ENCODE measurements at places on chromosomes 2 and 18.

DNA sequence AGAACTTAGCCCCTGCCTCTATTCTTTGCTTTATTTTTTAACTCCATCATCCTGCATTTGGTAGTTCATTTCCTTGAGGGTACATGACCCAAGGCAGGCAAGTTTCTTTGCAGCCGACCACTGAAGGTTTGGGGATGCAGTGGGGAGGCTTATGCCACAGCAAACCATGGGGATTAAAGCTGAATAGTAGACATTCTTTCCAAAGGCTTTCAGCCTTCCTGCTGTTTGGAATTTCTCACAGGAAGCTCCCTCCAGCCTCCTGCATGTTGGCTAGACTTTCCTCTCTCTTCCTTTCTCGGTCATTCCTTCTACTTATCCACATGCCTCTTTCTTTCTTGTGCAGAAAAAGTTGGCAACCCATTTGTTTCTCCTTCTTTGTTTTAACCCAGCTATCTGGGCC lies 77.3 kb downstream of the SOCS6 start:
- no peak for DNase-seq

GRCh38 chr2:30218338-30218713 lies 13.0 kb upstream of the LBH start:
- no peak for DNase-seq

GRCh38 chr2:189208254-189208653 lies 28.7 kb upstream of the COL5A2 start:
- no peak for DNase-seq

- no peak for DNase-seq
Measured at GRCh38 chr18:47683774-47684173, 246.7 kb downstream of the SMAD2 start.

- DNase-seq: no peak
Measured at GRCh38 chr18:63897072-63897471, 9.6 kb downstream of the SERPINB2 start.

DNA sequence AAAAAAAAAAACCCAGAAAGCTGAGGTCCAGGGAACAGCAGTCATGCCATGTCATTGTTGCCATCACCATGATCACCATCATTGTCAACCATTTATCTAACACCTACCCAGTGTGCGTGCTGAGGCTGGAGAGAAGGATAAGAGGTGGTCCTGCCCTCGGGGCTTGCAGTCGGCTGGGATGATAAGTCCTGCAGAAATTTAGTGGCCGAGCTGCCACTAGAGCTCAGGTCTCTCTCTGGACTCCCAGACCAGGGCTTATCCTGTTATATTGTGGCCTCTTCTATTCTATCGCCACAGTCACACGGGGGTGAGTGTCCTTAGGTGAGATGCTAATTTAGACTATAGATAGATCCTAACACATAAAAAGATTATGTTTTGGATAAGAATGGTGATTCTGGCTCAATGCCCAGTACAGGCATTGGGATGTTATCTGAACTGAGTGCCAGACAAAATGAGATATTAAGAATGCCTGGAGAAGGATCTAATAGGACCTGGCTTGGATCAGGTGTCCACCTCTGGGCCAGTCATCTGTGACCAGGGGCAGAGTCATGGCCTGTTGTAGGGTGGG lies 43.2 kb upstream of the YWHAQ start:
- DNase-seq: no peak

DNA sequence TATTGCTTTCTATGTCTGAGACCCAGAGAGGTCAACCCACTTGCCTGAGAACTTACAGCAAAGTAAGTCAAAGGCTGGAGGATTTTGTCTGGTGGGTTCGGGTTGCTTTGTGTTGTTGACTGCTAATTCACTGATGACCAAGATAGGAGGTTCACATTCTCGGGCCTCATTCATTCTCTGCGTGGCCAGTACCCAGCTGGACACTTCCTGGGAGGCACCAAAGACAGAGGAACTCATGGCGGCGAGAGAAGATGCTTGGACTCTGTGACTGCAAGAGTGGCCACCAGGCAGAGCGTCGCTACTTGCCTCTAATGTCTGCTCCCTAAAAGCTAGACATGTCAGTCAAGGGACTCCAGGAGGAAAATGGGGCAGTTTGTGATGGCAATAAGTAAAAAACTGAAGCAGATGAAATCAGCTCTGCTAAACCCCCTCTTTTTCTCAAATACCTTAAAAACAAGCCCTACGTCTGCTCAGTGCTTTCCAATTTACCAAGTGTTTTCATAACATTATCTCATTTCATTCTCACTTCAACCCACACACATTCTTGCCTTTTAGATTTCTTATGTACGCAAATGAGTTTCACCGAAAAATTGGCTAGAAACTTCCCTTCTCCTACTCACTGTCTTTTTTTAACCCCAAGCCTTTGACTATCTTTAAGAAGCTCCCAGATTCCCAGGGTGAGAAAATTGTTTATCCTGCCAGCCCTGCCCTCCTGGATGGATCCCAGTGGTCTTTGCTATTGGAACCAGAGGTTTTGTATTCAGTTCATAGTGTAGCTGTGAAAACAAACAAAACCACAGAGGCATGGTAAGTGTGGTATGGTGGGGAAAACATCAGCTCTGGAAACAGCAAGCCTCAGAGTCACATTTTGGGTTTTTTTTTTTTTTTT lies 4.9 kb upstream of the LBH start:
- no peak for DNase-seq

DNA sequence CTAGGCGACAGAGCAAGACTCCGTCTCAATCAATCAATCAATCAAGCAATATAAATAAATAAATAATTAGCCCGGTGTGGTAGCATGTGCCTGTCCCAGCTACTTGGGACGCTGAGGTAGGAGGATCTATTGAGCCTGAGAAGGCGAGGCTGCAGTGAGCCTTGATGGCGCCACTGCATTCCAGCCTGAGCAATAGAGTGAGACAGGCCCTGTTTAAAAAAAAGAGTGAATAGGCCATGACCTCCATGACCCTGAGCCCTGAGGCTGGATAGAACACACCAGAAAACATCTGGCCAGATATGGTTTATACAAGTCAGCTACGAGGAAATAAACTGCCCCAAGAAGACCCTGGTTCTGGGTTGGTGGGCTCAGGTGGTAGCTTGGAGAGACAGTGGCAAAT lies 20.4 kb upstream of the SEMA4C start:
- DNase-seq: no peak

- DNase-seq: no peak
Measured at GRCh38 chr2:64276417-64277095, 132.3 kb upstream of the PELI1 start.

GRCh38 chr18:3345885-3346284 lies 84.0 kb downstream of the MYL12B start:
- DNase-seq: no peak

GRCh38 chr2:241820625-241821384 lies 11.8 kb downstream of the NEU4 start:
- no peak for DNase-seq

DNA sequence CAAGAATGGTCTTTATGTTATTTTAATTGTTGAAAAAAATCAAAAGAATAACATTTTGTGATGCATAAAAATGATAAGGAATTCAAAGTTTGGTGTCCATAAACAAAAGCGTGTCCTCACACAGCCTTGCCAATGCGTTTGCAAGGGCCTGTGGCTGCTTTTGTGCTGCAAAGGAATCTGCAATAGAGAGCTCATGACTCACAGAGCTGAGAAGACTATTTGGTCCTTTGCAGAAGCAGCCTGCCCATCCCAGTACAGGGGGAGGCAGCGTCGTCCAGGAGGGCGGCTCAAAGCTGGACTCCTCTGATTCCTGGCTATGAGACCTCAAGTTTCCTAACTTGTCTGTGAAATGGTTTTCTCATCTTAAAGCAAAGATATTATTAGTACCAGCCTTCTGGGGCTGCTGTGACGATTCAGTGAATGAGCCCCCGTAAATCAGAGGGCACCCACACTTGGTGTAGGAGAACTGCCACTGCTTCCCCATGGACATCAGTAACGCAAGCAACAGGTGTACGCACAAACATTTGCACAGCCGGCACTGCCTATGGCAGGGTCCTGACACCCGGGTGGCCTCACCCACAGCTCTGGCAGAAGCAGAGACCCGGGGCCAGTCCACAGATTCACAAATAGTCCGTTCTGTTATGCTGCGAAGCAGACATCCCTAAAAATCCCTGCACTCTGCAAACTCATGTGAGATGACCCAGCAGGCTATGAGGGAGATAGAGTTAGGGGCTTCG lies 70.6 kb upstream of the ASAP2 start:
- DNase-seq: no peak

DNA sequence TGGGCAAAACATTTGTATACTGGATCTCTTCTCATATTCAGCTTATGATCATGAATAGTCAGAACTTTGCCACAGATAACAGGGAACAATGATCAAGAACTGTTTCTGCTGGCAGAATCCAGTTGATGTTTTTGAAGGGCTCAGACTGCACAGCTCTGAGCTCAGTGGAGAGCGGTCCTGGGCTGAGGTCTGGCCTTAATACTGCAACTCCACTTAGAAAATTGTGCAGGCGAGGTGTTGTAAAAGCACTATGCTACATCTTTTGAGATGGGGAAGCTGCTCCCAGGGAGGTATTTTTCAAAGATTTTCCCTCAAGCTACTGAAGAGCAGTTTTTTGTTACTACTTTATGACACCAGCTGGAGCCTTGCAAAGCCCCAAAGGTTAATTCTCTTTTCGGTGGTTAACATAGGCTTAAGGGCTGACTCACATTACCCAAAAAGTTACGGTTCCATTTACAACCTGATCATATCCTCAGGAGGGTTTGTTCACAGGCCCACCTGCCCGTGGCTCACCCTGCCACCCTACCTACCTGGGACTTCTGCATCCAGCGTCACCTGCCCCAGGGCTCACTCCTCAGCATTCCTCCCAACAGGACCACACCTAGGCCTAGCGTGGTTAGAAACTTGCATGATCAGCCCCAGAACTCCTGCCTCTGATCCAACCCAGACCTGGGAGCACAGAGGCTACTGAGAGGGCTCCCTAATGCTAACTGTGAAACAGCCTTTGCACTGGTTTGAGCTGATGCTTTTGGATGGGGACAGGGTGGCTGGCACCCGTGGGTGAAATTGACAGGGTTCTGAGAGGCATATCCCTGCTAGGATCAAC lies 114.4 kb downstream of the NCK2 start:
- DNase-seq: no peak

GRCh38 chr2:94872676-94873361 lies 1.6 kb downstream of the TEKT4 start:
- no peak for DNase-seq

GRCh38 chr2:162261032-162261945 lies 18.0 kb upstream of the FAP start:
- DNase-seq: no peak

DNA sequence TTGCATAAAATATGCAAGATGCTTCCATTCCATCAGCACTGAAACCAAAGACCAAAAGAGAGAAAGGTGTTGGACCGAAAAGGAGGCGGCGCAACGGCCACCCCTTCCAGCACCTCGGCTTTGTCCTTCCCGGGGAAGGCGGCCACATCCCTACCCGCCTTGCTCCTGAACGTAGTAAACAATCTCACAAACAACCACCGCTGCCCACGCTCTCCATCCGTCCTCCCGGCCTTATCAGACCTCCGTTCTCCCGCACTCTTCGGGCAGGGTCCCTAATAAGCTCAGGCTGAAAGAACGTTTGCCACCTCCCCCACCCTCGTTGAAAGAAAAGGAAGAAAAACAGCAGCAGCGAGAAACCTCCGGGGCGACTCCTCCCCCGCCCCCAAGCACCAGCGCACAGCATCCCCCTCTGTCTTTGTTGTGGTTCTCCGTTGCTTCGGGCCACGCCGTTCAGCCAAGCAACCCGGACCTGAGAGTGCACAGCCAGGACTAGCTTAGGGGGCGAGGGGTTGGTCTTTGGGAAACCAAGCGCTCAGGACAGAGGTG lies 4.4 kb downstream of the EVX2 start:
- DNase-seq: no peak

DNA sequence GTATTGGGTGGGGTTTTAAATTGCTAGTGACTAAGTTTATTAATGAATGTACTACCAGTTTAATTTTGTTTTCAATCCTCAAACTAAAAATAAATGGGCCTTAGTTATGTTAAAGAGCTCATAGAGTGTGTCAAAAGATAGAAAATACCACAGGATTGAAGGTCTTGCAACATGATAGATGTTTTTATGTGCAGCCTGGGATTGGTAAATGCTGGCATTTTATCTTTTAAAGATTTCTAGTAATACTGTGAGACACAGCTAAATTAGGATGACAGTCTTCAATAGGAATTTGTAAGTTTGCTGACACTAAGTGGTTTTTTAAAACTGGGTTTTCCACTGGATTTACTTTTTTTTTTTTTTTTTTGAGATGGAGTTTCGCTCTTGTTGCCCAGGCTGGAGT lies 122.3 kb downstream of the HAUS1 start:
- DNase-seq: no peak

DNA sequence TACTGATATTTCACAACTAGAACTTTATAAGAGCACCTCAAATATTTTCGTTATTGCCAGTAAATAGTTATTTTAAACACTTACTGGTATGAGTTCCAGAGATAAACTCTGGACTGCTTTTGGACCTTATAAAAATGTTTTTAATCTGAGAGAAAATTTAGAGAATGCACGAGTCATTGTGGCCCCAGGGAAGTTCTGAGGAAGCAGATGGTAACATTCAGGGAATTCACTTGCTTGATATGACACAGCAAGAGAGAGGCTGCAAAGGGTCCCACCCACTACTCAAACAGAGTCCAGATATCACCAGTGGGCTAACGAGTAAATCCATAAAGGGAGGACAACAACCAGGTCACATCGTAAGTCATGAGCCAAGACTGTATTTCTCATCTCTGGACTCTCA lies 526.8 kb downstream of the TDRD15 start:
- no peak for DNase-seq
